ENCODE measurements at places on chromosomes 16 and 17.

DNA sequence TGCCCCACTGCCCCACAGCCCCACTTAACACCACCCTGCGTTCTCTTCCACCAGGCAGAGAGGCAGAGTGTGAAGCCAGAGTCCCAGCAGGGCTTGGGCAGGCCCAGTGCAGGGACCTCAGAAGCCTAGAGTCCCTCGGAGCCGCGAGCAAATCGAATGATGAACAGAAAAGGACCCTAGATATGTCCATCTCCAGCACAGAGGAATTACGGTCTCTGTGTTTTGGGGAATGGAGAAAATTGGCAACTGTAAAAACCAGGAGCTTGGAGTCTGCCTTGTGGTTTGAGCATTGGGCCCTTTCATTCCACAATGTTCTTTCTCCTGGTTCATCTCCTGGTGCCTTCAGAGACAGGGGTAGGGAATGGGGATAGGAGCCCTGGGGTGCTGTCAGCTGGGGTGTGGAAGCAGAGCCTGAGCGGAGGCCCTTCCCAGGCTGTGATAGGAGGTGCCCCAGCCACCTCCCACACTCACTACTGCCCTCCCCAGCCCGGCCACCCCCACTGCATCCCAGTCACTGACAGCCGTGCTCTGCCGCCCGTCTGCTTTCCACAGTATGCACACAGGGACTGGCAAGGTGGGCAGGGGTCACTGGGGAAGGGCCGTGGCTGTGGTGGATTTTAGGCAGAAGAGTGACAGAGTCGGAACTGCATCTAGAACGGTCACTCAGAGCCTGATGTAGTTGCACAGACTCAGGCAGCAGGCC, 26.7 kb downstream of the TBX4 start:
- DNase-seq: no peak
- peaks cover 58% of the 10 kb centered on the region for H3K36me3 ChIP-seq
- H3K27ac ChIP-seq: no peak overlapping the region
- H3K4me1 ChIP-seq: peaks cover 19% of the 10 kb centered on the region

- no peaks in the 10 kb centered on the region for H3K4me1 ChIP-seq
- no peaks in the 10 kb centered on the region for H3K36me3 ChIP-seq
- no peak overlapping the region for H3K4me3 ChIP-seq
- H3K27me3 ChIP-seq: no peaks in the 10 kb centered on the region
- DNase-seq: no peak
- H3K27ac ChIP-seq: no peak overlapping the region
Measured at GRCh38 chr16:21722771-21723455, 59.1 kb downstream of the OTOA start.

DNA sequence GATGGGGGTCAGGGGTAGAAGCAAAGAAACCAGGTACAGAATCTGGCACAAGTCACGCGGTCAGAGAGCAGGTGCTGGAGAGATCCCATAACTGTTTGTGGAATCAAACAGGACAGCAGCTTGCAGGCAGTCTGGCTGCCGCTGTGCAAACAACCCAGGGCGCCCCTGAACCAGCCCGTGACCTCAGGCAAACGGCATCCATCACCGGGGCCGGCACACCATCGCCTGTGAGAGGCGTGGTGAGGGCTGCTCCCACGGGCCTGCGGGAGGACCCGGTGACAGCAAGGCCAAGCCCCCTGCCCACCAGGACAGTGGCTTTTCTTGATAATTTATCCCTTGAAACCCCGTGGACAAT, 47.9 kb downstream of the CBFA2T3 start:
- H3K4me3 ChIP-seq: no peak overlapping the region
- H3K27ac ChIP-seq: no peak overlapping the region
- H3K4me1 ChIP-seq: peaks cover 51% of the 10 kb centered on the region
- H3K36me3 ChIP-seq: no peaks in the 10 kb centered on the region
- no peak for DNase-seq

DNA sequence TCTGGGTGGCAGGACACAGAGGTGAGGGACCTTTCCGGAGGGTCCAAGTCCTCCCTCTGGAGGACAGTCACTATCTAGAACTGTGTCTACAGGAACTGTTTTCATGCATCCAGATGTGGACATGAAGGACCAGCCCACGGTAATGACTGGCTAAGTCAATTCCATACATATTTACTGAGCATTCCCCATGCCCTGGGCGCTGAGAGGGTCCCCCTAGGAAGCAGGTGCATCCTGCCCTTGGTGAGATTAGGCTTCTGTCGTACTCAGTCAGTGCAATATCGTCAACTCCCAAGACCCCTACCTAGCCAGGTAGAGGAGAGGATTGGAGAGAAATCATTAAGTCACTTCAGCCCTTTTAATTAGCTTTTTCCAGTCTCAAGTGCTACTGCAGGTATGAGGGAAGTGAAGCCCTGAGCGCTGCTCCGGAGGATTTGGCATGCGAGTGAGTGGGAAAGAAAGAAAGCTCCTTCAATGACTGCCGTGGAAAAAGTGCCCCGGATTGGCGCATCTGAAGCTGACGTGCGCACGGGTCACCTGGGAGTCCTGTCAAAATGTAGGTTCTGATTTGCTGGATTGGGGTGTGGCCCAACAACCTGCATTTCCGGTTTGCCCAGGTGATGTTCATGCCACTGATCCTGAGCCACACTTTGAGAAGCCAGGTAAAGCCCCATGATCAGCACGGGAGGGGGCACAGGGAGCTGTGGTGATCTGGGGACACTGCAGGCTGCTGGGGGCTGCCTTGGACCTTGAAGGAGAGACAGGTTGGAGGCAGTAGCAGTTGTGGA, 367.4 kb upstream of the TNRC6C start:
- no peaks in the 10 kb centered on the region for H3K36me3 ChIP-seq
- H3K27ac ChIP-seq: no peak overlapping the region
- H3K27me3 ChIP-seq: peaks cover 7% of the 10 kb centered on the region
- H3K4me1 ChIP-seq: no peaks in the 10 kb centered on the region
- H3K4me3 ChIP-seq: no peak overlapping the region
- no peak for DNase-seq

All from muscle of leg (tissue), 16 donors.